NCI-H345 (cell line): ENCODE measurements at places on chromosomes 12 and 14.

GRCh38 chr12:25482625-25483024, 70.5 kb downstream of the LMNTD1 start:
- no peak for DNase-seq

DNA sequence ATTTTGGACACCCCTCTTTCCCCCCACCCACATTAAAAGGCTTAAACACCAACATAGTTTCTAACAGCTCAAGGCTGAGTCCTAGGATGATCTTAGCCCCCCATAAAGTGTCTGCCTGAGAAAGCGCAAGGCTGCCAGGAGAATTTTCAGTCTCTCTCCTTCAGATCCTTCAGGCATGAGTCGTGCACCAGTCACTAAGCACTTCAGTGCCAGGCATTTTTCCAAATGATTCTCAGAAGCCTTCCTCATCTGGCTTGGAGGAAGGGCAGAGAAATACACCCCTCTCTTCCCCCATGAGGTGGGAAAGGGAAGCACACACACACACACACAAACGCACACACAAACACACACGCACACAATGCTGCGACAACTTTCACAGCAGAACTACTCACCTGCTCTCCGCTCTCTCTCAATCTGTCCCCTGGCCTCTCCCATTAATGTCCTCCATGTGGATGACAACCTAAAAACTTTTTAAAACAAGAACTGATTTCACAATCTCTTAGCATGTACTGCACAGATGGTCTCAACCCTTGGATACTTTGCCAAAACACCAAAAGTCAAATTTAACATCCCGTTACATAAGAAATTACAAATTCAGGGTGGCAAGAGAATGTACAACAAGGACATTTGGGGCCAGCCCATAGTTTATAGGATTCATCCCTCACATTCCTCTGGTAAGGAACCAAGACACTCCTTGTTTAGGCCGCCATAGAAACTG, 49.8 kb downstream of the CKAP4 start:
- DNase-seq = no peak

GRCh38 chr12:61355105-61355504, 905.1 kb upstream of the USP15 start:
- no peak for DNase-seq

DNA sequence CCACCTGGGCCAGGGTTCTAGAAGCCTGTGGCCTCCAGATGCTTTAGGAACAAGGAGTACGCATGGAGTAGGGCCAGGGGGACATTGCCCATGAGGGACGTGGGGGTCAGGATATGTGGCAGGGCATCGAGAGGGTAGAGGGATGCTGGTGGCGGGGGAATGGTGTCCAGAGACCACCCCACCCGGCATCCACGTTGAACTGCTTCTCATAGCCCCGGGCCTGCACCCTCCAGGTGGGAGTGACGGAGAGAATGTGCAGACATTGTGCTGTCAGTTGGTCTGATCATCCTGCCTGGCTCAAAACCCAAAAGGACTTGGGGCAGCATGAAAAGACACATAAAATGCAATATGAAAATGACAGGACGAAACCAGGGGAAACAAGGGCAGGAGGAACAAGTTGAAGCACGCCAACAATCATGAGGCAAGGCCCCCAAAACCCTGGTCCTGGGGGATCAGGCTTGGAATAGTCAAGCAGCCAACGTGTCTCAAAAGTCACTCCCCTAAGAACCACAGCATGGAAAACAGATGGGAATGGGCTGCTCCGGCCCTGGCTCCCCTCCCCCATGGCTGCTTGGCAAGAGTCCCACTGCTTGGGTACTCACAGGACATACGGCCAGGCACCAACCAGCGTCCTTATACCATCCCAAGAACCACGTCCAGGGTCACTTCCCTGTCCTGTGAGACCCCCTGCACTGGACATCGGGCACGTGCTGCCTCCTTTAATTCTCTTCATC, 117.9 kb downstream of the DICER1 start:
- no peak for DNase-seq

DNA sequence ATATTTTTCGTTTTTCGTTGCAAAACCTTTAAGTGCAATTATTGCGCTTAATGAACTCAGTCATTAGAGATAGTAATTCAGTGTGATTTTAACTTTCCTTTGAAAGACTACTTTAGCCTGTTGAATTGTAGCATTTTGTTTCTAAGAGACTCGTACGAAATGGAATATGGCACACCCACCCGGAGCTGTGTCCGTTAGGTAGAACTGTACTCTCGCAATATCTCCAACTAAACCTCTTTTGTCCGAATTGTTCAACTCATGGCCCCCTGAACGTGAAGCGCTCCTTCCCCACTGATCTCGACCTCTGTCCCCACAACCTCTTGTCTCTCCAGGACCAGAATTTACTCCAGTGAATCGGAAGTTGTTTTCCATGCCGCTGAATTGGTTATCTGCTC, 800 bp downstream of the PCNX4 start:
- DNase-seq = peak; percentile 35

- no peak for DNase-seq
These were observed 485.9 kb downstream of the APAF1 start for GRCh38 chr12:99130808-99131553.

GRCh38 chr12:108619369-108620160, 14.1 kb downstream of the SELPLG start:
- DNase-seq = no peak

DNA sequence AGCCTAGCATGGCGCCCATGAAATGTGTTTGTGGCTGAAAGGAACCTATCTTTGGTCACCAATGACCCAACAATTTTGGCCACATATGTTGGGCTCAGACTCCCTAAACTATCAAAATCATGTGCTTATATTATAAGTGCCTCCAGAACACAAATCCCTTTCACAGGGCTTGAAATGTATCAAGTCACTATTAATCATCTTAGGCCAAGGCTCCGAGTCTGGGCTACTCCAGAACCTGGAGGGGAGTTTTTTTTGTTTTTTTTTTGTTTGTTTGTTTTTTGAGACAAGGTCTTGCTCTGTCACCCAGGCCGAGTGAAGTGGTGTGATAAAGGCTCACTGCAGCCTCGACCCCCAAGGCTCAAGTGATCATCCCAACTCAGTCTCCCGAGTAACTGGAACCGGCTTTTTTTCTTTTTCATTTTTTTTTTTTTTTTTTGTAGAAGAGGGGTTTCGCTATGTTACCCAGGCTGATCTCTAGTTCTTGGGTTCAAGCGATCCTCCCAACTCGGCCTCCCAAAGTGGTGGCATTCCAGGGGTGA, 989 bp upstream of the DRAM1 start:
- no peak for DNase-seq

DNA sequence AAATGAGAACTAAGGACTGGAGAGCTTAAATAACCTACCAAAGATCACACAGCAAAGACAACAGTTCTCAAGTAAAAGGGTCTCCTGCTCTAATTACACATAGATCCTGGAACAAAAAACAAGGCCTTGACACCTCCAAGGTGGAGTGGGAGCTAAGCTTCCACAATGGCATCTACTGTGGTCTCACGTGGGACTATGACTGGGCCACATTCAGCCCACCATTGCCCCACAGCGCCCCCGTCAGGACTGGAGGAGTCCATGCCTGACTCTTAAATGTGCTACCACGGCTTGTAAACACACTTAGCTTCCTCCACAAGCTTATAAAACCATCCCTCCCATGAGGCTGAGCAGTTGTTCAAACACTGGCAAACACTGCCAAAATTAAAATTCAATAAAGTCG, 88.5 kb downstream of the GCH1 start:
- DNase-seq = no peak

DNA sequence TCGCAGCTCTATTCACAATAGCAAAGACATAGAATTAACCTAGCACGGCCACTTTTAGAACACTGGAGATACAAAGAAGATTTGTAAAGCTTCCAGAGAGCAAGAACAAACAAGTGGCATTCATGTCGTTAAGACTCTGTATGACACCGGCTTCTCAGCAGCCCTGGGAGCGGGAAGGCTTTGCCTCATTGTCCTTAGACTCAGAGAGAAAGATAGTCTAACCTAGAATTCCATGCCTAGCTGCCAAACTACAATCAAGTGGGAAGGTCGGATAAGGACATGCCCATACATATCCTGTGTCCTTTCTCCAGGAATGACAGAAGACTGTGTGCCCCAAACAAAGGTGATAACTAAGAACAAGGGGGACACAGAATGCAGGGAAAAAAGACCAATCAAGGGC, 1038.3 kb downstream of the BCL11B start:
- DNase-seq = no peak

DNA sequence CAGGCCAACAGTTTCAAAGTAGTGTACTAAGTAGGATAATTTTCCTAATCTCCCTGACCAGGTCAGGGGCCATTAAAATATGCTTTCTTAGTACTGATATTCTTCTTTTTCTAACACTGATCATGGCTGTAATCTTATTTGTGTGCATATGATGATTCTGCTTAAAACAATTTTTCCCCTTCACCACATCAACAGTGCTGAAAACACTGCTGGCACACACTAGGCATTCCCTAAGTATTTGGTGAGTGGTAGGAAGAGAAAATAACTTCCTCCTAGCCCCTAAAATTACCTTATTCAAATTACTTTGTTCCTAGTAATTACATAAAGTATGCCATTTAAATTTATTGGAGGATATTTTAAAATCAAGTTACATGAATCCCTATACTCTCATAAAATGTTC, 49.9 kb upstream of the BBS10 start:
- no peak for DNase-seq

GRCh38 chr14:100292776-100293461, 13.3 kb downstream of the SLC25A29 start:
- no peak for DNase-seq

GRCh38 chr12:29681370-29681769, 102.4 kb downstream of the TMTC1 start:
- no peak for DNase-seq

DNA sequence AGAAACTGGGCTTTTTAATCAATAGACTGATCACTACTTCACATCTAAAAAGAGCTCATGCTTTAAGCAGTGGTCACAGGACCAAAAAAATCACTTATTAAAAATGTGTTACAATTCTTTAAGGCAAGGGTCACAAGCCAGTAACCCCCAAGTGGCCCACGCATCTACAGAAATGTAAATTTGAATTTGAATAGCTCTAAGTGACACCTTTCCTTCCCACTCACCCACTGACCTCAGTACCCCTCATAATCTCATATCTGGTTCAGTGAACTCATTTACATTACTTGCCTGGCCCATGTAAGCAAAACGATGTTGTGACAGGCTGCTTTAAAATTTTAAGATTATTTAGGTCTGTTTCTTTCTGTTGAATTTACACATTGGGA, 27.4 kb downstream of the NELL2 start:
- no peak for DNase-seq

- no peak for DNase-seq
These were observed 28.3 kb downstream of the IL31 start for GRCh38 chr12:122145505-122146330.

DNA sequence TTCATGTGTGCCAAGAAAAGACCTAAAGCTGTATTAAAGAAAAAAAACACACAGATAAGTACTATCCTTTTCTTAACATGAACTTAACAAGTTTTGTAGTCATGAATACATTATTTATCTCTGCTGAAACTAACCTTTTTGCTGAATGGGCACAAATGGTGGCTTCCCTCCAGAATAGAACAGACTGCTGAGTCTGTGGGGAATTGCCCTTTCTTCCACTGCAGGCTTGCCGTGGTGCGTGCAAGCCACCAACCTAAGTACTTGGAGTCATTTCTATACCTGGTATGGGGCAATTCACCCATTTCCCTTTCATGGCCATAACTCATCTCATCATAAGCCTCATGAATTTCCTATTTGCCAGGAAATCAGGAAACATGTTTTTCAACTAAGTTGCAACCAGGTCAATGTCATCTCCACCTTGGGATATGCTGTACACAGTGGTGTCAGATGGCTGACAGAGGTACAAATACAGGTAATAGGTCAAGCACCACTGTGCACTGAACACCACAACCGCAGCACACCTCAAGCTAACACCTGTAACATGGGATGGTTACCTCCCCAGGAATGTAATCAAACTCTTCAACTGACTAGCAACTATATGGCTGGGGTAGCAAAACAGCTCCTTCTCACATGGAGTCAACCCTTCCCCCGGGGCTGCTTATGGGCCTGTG, 49.9 kb downstream of the CATSPERB start:
- no peak for DNase-seq
